ENCODE measurements at places on chromosomes 2 and 18.

GRCh38 chr18:79422022-79422782, 26.5 kb downstream of the NFATC1 start:
- DNase-seq, result no peak

- DNase-seq, result no peak
Measured at GRCh38 chr2:46632349-46632748, 153.0 kb downstream of the TMEM247 start.

- DNase-seq, result no peak
Measured at GRCh38 chr18:44514106-44514505, 166.6 kb upstream of the SETBP1 start.

GRCh38 chr2:200778038-200778437, 33.7 kb upstream of the BZW1 start:
- DNase-seq, result no peak

- DNase-seq, result no peak
Measured at GRCh38 chr2:71277536-71278103, 50.7 kb upstream of the PAIP2B start.

DNA sequence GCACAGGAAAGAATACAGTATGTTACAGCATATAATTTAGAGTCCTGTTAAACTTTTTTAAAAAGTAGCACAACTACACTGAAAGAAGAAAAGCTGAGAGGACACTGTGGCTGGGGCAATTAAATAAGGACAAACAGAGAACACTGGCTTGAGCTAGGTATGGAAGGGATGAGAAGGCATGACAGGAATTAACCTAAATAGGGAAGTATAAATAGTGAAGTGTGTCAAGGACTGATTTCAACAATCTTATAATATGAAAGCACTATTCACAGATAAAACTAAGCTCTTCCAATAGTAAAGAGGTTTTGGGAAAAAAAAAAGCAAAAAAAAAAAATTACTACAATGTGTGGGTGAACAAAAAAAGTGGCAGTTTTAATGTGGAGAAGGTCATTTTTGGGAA, 45.5 kb downstream of the PPP3R1 start:
- DNase-seq, result no peak

GRCh38 chr2:190809876-190810525, 70.6 kb upstream of the GLS start:
- DNase-seq, result no peak

DNA sequence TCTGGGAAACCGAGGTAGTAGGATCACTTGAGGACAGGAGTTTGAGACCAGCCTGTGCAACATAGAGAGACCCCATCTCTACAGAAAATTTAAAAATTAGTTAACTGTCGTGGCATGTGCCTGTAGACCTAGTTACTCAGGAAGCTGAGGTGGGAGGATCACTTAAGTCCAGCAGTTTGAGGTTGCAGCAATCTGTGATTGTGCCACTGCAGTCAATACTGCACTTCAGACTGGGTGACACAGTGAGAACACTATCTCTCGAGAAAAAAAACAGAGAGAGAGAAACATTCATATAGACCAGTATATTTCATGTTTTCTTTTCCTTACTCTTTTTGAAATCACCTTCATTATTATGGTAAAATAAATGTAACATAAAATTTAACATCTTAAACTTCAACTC, 290.7 kb upstream of the CYP26B1 start:
- DNase-seq, result no peak

DNA sequence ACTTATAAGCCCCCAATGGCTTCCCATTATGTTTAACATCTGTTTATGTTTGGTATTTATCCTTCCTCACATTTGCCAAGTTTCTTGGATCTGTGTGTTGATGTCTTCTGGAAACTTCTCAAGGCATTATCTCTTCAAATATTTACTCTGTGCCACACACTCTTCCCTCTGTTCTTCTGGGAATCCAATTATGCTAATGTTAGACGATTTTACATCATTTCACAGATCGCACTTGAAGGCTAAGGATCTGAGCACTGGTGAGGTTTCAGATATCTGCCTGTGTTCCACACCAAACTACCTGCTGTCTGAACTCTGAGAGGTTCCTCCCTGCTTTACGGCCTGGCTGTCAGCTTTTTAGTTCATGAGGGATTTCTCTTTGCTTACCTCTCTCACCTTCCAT, 10.1 kb downstream of the AOX1 start:
- no peak for DNase-seq

DNA sequence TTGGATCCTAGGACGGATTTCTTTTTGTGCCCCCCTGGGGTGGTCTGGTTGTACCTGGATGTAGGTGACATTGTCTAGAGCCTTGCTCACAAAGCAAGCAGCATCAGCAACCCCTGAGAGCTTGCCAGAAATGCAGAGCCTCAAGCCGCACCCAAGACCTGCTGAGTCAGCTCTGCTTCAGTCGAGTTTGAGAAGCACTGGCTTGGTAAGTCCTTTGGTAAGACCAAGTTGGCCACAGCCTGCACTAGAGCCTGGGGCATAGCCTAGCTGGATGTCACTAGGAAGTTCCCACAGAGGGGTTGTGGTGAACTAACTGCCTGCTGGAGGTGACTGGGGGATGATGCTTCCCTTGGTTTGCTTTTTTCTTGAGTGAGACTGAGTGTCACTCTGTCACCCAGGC, 6.2 kb downstream of the ABCG5 start:
- DNase-seq, result no peak

GRCh38 chr18:80147037-80147417, 38.0 kb downstream of the ADNP2 start:
- DNase-seq, result no peak

GRCh38 chr2:80548469-80548868, 243.9 kb upstream of the LRRTM1 start:
- DNase-seq, result no peak

DNA sequence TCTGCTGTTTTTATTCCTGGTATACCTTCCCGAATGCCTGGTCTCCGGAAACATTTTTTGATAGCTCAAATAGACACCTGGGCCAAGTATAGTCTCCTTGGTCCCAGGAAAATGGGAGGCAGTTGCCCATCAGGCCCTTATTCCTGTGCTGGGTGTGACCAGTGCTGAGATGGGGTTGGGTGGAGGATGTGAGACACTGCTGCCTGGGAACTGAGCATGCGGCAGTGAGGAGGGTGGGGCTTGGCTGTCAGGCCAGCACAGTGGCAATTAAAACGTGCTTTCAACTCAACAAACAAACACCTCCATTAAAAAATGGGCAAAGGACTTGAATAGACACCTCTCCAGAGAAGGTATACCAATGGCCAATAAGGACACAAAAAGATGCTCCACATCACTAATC, 12.5 kb downstream of the KLHL29 start:
- no peak for DNase-seq

DNA sequence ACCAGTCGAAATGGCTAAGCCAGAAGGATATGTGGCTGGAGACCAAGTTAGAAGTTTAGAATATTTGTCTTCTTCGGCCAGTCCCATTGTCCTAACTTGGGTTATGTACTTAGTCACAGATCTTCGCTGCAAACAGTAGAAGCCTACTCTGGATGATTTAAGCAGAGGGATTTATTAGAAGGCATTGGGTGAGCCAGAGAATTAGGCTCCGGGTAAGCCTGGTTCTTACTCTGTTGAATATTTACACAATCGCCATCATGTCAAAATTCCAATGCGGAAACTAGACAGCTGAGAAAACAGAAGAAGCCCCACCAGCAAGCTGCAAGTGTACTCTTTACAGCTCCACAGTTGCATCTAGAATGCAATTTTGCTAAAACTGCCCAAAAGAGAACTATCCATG, 276.6 kb downstream of the CMPK2 start:
- no peak for DNase-seq

DNA sequence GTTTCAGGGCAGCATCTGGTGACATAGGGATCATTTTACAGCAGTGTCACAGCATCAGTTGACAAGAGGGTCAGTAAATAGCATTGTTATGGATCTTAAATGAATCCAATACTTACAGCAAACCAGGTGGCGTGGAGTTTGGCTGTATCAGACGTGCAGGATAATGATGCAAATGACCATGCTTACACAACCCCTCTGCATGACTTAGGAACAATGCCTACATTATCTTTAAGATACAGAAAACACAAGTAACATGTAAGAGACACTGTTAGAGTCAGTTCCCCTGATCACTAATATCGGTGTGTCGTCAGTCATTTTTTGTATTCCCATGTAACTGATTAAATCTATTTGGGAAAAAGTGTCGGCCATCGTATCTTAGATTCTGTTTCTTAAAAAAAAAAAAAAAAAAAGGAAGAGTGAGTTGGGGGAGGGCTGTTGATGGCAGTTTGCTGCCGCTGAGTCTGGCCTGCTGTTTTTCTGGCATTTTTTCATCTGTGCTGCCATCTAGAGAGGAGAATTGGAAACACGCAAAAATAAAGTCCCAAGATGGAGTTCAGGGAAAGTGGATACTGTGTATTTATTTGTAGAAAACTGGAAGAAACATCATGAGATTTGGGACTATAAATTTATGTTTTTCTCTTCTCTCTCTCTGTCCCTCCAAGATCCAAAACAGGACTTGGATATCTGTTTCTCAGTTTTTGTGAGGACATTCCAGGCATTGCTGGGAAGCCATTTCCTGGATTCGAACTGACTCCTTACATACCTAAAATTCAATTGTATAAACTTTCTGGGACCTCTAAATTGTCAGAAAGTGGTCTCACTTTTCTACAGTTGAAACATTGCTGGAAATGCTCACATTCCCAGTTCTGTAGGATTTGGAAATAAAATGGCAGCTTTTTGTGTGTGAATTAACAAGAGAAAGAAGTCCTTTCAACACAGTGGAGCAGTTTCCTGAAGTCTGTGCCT, 60.3 kb upstream of the AGPS start:
- DNase-seq, result peak; percentile 23

GRCh38 chr2:231034291-231034882, 2.9 kb upstream of the C2orf72 start:
- no peak for DNase-seq

DNA sequence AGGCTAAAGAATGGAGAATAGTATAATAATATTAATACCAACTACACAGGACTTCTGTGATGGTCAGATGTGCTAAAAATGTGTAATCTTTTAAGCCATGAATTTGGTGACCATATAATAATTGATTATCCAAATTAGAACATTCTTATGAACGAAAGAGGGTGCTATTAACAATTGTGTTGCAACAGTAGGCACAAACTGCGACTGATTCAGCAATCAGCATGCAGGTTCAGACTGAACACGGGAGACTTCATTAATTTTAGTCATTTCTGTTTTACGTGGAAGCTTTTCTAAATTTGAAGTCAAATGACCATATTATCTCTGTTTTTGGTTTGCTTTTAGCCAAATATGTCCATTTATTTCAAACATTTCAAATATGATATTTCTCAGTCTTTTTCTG, 54.6 kb upstream of the CHST9 start:
- DNase-seq, result no peak

All from CD4-positive, alpha-beta T cell (primary cell).